Psoas muscle (tissue), 8 donors: ENCODE measurements at places on chromosomes 2 and 18. TPM values are rescaled to one million over a fixed set of nuclear protein-coding genes. Genes with fewer than 3 reads are reported as not detected.
A peak's percentile ranks its signal among the peaks of the same experiment; 100 is the strongest.

GRCh38 chr18:4639628-4640310, 184.7 kb upstream of the DLGAP1 start:
- DNase-seq: no peak

DNA sequence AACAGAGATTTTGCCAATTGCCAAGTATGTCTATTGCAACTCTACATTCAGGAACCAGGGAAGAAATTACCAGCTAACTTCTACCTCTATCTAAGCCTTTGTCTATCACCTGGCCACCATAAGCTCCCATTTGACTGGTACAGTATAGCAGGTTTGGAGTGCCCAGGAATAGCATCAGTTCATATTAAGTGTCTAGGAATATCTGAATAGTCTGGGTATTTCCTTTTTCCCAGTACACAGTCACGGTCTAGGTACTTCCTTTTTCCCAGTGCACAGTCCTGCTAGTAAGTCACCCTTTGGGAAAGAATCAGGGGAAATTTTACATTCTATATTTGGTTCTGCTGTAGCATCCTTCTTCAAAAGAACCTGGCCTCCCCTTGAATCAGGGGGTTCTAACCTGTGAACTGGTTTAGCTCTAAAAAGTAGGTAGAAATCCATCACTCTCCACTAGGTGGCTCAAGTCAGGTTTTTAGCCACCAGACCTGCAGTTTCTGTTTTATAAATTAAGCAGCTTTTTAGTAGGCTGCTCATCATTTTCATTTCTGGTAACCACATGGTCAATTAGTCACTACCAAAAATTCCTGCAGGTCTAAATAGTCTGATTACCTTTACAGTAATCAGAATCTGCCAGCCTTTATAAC, 49.3 kb upstream of the DNAJC10 start:
- no peak for DNase-seq

DNA sequence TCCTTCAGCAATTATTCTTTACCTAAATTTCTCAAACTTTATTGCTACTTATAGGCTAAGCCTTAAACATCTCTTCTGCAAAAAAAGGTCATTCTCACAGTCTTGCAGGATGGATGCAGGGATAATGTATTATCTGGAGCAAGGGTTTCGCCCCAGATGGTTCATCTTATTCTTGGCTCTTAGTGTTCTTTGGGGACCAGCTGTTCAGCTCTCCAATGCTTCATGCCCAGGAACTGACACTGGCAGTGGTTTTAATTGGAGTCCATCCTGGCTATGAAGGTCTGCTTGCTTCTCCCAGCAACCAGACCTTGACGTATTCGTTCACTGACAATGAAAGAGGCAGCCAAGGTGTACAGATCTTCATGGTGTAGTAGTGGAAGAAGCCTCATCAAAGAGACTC, 331.9 kb downstream of the SLC8A1 start:
- DNase-seq: no peak

Gene C2orf66
- polyA plus RNA-seq: 0.03 TPM

GRCh38 chr2:217386041-217386440, 526.2 kb upstream of the TNP1 start:
- DNase-seq: no peak

- peak; percentile 60 for DNase-seq
Measured at GRCh38 chr2:66445925-66446871, 11.3 kb downstream of the MEIS1 start.

Gene NAB1
- 5.5 TPM for polyA plus RNA-seq

GRCh38 chr18:75635096-75635495, 207.6 kb upstream of the SMIM21 start:
- DNase-seq: no peak

- no peak for DNase-seq
Measured at GRCh38 chr18:11579916-11580315, 29.5 kb upstream of the SLC35G4 start.

DNA sequence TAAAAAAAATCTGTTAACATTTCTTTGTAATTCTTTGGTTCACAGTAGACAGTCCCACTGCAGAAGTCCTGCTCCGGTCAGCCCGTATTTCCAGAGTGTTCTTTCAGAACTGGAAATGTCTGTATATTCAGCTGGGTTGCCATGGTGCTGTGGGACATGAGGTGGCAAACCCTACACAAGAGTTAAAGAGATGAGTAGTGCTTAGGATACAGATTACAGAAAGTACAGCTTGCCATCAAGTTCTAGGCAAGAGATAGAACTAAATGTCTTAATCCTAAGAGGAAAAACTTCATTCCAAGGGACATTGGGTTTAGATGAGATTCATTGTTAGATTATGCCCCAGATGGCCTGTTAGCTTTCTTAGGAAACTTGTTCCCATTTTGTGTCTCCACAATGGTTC, 60.1 kb downstream of the FMNL2 start:
- no peak for DNase-seq

GRCh38 chr2:84132370-84132769, 326.7 kb downstream of the SUCLG1 start:
- no peak for DNase-seq

Gene MERTK
- polyA plus RNA-seq: 0.73 TPM

DNA sequence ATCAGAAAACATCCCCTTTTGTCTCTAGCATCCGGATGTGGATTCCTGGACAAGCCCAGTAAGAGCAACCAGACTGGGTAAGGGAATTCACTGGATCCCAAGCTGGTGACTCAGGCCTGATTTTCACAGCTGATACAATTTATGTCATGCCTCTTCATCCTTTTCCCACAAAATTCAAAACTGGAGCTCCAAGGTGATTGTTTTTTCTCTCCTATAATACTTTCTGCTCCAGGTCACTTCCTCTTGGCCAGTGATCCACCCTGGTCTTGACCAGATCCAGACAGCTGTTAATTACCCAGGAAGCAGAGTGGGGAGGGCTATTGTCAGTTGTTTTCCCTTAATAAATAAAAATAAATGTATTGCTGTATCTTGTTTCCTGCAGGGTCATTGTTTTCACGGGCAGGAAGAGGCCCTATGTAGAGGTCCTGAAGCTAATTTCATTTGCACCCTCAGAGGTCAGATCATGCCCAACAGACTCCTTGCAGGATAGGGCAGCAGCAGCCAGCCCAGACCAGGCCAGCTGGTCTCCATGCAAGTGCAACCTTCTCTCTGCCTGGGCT, 57.6 kb downstream of the EVA1A start:
- no peak for DNase-seq

Gene GPR148
- polyA plus RNA-seq: not detected

- DNase-seq: no peak
Measured at GRCh38 chr2:104702031-104702850, 151.7 kb upstream of the POU3F3 start.

GRCh38 chr2:153221087-153221486, 257.5 kb downstream of the RPRM start:
- no peak for DNase-seq

- DNase-seq: no peak
Measured at GRCh38 chr2:233075966-233076339, 15.8 kb downstream of the INPP5D start.

- DNase-seq: no peak
Measured at GRCh38 chr2:236768393-236769140, 198.9 kb downstream of the ACKR3 start.

Gene VWA3B
- polyA plus RNA-seq: 0.01 TPM

DNA sequence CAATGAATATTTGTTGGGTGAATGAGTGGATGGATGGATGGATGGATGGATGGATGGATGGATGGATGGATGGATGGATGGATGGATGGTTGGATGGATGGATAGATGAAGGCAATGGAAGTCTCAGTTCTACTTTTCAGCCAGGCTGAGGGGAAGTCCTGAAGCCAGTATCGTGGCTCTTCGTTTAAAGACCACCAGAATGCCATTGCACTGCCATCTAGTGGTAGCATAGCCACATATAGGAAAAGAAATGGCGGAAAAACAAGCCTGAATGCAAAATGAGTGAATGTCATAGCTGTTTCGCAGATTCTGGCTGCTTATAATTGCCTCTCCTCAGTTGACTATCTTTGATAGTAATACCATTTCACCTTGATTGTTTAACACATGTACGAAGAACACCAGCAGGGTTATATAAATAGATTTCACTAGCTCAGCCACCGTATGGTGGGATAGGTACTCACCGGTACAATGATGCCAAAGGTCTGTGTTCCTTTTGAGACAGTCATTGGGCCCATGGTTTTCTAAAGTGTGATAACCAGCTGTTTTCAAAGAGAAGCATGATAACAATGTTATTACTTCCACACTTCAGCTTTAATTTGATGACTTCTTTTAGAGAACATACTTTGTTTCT, 62.3 kb upstream of the GREB1L start:
- no peak for DNase-seq

DNA sequence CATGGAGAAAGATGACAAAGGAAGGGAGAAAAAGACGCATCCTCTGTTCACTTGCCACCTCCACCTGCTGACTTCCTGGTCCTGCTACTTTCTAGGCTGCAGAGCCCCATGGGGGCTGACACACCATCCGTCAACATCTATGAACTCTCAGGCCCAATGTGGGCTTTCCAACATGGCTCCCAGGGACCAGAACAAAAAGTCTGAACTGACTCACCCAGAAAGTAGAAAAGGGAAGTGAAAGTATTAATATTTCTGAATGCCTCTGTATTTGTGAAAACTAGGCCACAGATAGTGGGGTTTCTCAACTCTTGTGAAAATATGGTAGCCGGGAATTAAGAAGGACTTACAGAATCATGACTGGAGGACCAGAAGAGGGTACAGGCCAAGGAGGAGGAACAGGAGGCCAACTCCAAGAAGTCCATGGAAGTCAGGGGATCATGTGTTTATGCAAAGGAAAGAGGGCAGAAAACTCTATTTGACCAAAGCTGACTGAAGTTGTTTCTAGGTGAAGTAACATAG, 123.1 kb upstream of the CAB39 start:
- DNase-seq: no peak

Gene SLC11A1
- polyA plus RNA-seq: 0.96 TPM

- no peak for DNase-seq
Measured at GRCh38 chr2:60840880-60841279, 40.5 kb upstream of the REL start.

DNA sequence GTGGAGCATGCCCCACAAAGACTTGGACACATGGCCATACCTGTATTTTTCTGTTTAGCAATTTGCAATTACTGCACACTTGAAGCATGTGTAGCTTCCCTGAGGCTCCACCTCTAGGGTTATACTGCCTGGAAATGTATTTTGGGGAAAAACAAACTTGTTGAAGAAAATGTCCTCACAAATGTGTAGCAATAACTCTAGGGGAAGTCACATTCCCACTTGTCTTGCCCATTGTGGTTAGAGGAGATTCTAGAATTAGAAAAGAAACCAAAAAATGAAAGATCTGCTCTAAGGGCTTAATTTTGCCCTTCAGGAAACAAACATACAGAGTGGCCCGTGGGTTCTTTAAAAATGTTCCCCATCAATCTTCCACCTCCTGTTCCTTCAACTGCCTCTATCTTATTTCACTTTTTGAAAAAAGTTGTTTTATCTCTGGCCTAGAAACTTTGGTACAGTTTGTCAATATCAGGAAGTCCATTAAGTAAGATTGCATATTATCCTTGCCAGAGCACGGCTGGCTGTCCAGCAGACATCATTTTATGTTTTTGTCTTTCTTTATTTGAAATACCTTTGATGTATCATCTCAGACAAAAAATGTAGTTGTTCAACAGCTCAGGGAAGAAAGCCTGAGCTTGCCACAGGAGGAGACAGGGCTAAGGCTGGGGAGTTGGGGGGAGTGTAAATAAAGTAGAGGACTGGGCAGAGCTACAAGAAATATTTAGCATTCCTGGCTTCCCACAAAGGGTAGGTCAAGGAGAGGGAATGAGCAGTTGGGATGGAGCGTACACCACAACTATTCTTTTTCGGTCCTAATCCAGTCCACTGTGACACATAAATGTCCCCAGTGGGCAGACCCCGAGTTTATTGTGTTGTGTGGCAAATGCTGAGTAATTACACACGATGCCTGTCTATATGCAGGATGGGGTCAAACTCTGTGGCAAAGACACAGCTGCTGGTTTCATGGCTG, 96.8 kb upstream of the CDC42EP3 start:
- DNase-seq: no peak

DNA sequence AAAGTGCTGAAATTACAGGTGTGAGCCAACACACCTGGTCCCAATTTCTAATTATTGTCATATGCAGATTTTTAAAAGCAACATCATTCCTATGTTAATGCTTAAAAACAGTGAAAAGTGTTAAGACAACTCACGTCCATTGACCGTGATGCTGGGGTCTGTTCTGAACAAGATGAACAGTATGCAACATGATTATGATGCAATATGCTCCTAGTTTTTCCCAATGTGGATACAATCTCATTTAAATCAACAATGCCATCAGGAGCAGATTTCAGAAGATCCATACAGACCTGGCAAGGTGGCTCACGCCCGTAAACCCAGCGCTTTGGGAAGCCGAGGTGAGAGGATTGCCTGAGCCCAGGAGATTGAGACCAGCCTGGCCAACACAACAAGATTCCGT, 31.5 kb downstream of the E2F6 start:
- no peak for DNase-seq

- DNase-seq: no peak
Measured at GRCh38 chr2:25808006-25808383, 70.3 kb downstream of the ASXL2 start.

Gene FRZB
- polyA plus RNA-seq: 2.7 TPM

Gene PLEKHH2
- polyA plus RNA-seq: 0.14 TPM

Gene LCT
- 0.01 TPM for polyA plus RNA-seq

GRCh38 chr2:214881647-214882202, 72.2 kb upstream of the BARD1 start:
- DNase-seq: no peak

DNA sequence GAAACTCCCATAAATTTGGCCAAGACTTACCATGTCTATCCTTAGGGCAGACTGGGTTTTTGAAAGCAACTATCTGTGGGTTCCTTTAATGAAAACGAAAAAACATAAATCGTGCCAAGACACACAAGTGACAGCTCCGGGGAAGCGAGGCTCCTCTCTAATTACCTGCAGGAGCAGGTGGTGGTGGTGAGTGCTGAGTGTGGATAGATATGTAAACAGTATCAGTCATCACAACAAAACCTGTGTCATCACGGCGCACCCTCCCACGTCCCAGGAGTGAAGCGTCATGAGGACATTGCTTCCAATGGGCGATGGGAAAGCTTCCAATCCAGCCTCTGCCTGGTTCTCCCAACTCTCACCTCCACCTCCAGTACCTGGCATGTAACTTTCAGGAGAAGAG, 31.3 kb downstream of the ACKR3 start:
- DNase-seq: no peak

Gene NR4A2
- 1.4 TPM for polyA plus RNA-seq

Gene SLC5A7
- polyA plus RNA-seq: not detected

DNA sequence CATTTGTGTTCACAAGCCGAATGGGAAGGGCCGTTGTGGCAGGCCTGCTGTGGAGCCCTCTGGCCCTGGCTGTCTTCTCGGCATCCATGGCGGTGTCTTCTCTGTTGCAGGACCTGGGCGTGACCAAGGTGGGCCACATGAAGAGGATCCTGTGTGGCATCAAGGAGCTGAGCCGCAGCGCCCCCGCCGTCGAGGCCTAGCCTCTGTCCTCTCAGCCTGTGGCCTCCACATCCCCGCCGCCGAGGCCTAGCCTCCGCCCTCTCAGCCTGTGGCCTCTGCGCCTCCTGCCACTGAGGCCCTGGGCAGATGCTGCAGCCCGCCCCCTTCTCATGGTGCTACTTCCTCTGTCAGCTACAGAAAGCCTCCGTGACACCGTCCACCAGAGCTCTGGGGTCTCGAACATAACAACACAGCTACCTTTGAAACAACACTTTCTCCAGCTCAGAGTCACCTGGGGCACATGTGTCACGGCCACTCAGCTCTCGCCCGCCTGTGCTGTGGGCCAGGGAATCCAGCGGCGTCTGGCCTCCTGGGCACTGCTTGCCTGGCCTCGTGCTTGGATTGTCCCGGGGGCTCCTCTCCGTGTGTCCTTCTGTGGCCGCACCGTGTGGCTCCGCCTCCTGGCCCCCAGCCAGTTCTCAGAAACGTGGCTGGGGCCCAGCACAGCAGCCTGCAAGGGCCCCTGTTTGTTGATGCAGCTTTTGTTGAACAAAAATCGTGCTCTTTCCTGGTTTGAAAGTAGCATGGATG, 97.1 kb downstream of the USP40 start:
- DNase-seq: peak; percentile 61

Gene ADCYAP1
- polyA plus RNA-seq: 0.04 TPM
